ENCODE measurements at places on chromosomes 6 and 20.
A peak's percentile ranks its signal among the peaks of the same experiment; 100 is the strongest.

GRCh38 chr20:63738687-63739129 lies 868 bp upstream of the SLC2A4RG start:
- H3K27ac ChIP-seq: no peak overlapping the region
- H3K36me3 ChIP-seq: peaks cover 8% of the 10 kb centered on the region
- no peaks in the 10 kb centered on the region for H3K4me1 ChIP-seq
- peak; percentile 45 for DNase-seq
- H3K4me3 ChIP-seq: no peak overlapping the region
- peaks cover 9% of the 10 kb centered on the region for H3K27me3 ChIP-seq

GRCh38 chr6:143804835-143805239 lies 38.3 kb upstream of the LTV1 start:
- peaks cover 5% of the 10 kb centered on the region for H3K4me1 ChIP-seq
- H3K27ac ChIP-seq: no peak overlapping the region
- no peaks in the 10 kb centered on the region for H3K27me3 ChIP-seq
- no peak overlapping the region for H3K4me3 ChIP-seq
- no peak for DNase-seq
- H3K36me3 ChIP-seq: peaks cover 28% of the 10 kb centered on the region

- no peaks in the 10 kb centered on the region for H3K36me3 ChIP-seq
- peaks cover 10% of the 10 kb centered on the region for H3K4me1 ChIP-seq
- DNase-seq: no peak
- peak overlapping the region; percentile 70 for H3K4me3 ChIP-seq
- H3K27me3 ChIP-seq: peaks cover 2% of the 10 kb centered on the region
Measured at GRCh38 chr6:27149150-27149549, 98.4 kb upstream of the PRSS16 start.

GRCh38 chr6:7878401-7878964 lies 32.1 kb downstream of the TXNDC5 start:
- H3K36me3 ChIP-seq: peaks cover 14% of the 10 kb centered on the region
- no peaks in the 10 kb centered on the region for H3K27me3 ChIP-seq
- no peak overlapping the region for H3K4me3 ChIP-seq
- H3K27ac ChIP-seq: peak overlapping the region; percentile 66
- no peak for DNase-seq

DNA sequence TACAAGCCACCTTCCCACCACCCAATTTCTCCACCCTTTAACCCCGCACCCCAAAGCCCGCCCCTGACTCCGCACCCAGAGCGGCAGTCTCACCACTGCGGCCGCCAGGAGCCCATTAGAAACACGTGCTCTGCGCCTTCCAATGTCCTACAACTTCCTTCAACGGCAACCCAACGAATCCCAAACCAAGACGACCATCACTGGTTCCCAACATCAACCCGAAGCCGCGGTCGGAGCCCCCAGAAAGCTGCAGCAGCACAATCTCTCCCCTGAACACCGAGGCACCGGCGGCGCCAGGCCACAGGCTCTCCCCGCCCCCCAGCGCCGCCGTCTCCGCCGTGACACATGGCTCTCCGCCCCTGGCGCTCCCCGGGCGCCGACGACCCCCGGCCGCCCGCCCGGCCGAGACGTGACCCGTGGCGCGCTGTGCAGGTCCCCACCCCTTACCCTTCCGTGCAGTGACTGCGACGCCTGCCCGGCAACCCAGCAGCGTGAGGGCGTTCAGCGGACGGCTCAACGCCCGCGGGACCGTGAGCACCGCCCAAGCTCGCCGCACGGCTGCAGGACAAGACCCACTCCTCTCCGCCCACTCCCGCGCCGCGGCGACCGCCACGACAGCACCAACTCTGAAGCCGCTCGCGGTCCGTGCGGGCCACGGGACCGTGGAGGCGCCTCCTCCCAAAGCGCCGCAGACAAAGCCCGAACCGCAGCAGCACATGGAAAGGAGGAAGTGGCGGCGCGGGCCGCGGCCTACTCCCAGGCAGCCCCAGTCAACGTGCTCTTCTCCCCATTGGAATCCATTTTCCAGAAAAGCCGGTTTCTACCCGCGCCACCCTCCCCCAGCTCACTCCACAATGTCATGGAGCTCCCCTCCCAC lies 551 bp downstream of the SYNCRIP start:
- peak overlapping the region; percentile 94 for H3K4me3 ChIP-seq
- peaks cover 57% of the 10 kb centered on the region for H3K4me1 ChIP-seq
- DNase-seq: peak; percentile 9
- peak overlapping the region; percentile 99 for H3K27ac ChIP-seq

GRCh38 chr6:70282919-70283461 lies 19.9 kb downstream of the COL9A1 start:
- peaks cover 11% of the 10 kb centered on the region for H3K4me1 ChIP-seq
- peak overlapping the region; percentile 90 for H3K4me3 ChIP-seq
- peak; percentile 61 for DNase-seq
- peaks cover 43% of the 10 kb centered on the region for H3K27me3 ChIP-seq
- H3K36me3 ChIP-seq: peaks cover 3% of the 10 kb centered on the region

DNA sequence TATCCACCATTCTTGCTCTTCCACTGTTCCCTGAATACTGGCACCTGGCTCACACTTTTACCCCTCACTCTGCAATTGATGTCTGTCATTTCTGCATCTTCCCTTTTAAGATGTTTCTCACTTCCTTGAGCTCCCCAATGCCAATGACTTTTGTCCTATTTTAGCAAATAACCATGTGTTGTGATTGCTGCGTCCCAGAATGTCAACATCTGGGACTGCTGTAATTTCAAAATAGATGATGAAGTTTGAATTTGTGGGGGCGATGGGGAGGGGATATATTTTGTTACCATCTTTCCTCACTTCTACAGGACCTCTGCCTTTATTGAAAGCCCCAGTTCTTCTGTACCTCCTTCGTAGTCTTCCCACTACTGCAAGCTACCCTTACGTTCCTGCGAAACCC lies 40.0 kb upstream of the ADGRF5 start:
- DNase-seq: no peak
- no peaks in the 10 kb centered on the region for H3K27me3 ChIP-seq
- H3K4me3 ChIP-seq: no peak overlapping the region
- H3K27ac ChIP-seq: no peak overlapping the region
- no peaks in the 10 kb centered on the region for H3K36me3 ChIP-seq
- H3K4me1 ChIP-seq: peaks cover 1% of the 10 kb centered on the region

GRCh38 chr20:58630063-58630462 lies 21.0 kb upstream of the STX16 start:
- H3K27me3 ChIP-seq: no peaks in the 10 kb centered on the region
- H3K4me3 ChIP-seq: no peak overlapping the region
- no peaks in the 10 kb centered on the region for H3K36me3 ChIP-seq
- peaks cover 27% of the 10 kb centered on the region for H3K4me1 ChIP-seq
- DNase-seq: no peak

DNA sequence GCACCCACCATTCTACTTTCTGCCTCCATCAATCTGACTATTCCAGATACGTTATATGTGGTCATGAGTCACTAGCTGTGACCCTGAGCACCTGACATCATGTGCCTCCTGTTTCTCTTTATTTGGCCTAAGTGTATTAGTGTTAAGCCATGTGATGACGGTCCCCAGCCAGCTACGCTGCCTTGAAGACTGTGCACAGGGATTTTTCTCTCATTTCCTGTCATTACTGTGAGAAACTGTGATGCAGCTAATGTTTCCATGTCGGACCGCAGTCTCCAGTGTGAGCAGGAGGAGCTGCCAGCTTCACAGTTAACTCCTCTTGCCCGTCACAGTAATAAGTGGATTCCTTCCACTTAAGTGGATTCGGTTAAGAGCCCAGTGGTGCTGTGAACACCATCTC lies 9.9 kb upstream of the SPATS1 start:
- no peak overlapping the region for H3K4me3 ChIP-seq
- no peaks in the 10 kb centered on the region for H3K36me3 ChIP-seq
- H3K4me1 ChIP-seq: peaks cover 11% of the 10 kb centered on the region
- DNase-seq: no peak
- H3K27ac ChIP-seq: no peak overlapping the region
- peaks cover 16% of the 10 kb centered on the region for H3K27me3 ChIP-seq

DNA sequence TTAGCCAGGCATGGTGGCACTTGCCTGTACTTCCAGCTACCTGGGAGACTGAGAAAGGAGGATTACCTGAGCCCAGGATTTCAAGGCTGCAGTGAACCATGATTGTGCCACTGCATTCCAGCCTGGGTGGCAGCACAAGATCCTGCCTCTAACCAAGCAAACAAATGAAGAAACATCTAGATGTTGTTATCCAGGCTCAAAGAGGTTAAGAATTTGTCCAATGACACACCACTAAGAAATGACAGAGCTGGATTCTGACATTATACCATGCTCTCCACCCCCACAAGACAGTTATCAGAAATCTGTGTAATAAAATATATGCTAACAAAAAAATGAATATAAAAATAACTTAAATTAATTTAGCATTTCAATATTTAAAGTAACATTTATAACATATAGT lies 925.5 kb upstream of the SLC35B3 start:
- H3K27me3 ChIP-seq: no peaks in the 10 kb centered on the region
- H3K36me3 ChIP-seq: peaks cover 3% of the 10 kb centered on the region
- H3K27ac ChIP-seq: no peak overlapping the region
- H3K4me1 ChIP-seq: no peaks in the 10 kb centered on the region
- DNase-seq: no peak

DNA sequence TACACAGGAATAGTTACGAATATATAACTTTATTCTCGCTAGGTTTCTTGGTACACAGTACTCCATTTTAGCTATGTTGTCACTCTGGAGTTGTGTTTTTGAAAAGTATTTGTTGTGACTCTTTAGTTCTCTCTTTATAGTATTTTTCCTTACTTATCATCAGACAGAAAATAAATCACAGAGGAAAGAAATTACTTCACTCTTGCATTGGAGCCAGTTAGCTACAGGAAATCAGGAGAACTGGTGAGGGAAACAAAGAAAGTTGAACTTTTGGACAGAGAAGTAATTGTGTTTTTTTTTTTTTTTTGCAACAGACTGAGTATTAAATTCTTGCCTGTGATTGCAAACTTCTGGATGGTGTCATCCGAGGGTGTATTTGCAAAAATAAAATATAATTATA lies 33.9 kb downstream of the DSE start:
- no peak overlapping the region for H3K4me3 ChIP-seq
- peaks cover 23% of the 10 kb centered on the region for H3K4me1 ChIP-seq
- no peaks in the 10 kb centered on the region for H3K27me3 ChIP-seq
- no peak for DNase-seq
- H3K27ac ChIP-seq: no peak overlapping the region
- H3K36me3 ChIP-seq: no peaks in the 10 kb centered on the region

- H3K4me1 ChIP-seq: peaks cover 14% of the 10 kb centered on the region
- no peak overlapping the region for H3K27ac ChIP-seq
- no peak overlapping the region for H3K4me3 ChIP-seq
- H3K36me3 ChIP-seq: peaks cover 31% of the 10 kb centered on the region
- H3K27me3 ChIP-seq: no peaks in the 10 kb centered on the region
- no peak for DNase-seq
Measured at GRCh38 chr20:32804817-32805216, 14.9 kb upstream of the MAPRE1 start.

GRCh38 chr20:6744805-6745204 lies 22.7 kb upstream of the BMP2 start:
- H3K4me3 ChIP-seq: no peak overlapping the region
- no peaks in the 10 kb centered on the region for H3K36me3 ChIP-seq
- no peaks in the 10 kb centered on the region for H3K27me3 ChIP-seq
- no peak overlapping the region for H3K27ac ChIP-seq
- DNase-seq: no peak

GRCh38 chr6:130026859-130027258 lies 8.5 kb downstream of the L3MBTL3 start:
- H3K4me1 ChIP-seq: no peaks in the 10 kb centered on the region
- no peak overlapping the region for H3K27ac ChIP-seq
- no peaks in the 10 kb centered on the region for H3K27me3 ChIP-seq
- H3K4me3 ChIP-seq: no peak overlapping the region
- peaks cover 12% of the 10 kb centered on the region for H3K36me3 ChIP-seq

- H3K36me3 ChIP-seq: peaks cover 48% of the 10 kb centered on the region
- H3K27ac ChIP-seq: peak overlapping the region; percentile 19
- no peak overlapping the region for H3K4me3 ChIP-seq
- H3K4me1 ChIP-seq: no peaks in the 10 kb centered on the region
- H3K27me3 ChIP-seq: no peaks in the 10 kb centered on the region
- DNase-seq: no peak
Measured at GRCh38 chr20:1362484-1362883, 30.4 kb downstream of the FKBP1A start.

Measured in neural crest cell (in vitro differentiated cells).